Pons (tissue), 1 donor: ENCODE measurements at places on chromosomes 12 and 14.

GRCh38 chr12:126685636-126686035, 1581.3 kb upstream of the TMEM132C start:
- DNase-seq: no peak

- no peak for DNase-seq
These were observed 116.2 kb upstream of the FRMD6 start for GRCh38 chr14:51535443-51536044.

DNA sequence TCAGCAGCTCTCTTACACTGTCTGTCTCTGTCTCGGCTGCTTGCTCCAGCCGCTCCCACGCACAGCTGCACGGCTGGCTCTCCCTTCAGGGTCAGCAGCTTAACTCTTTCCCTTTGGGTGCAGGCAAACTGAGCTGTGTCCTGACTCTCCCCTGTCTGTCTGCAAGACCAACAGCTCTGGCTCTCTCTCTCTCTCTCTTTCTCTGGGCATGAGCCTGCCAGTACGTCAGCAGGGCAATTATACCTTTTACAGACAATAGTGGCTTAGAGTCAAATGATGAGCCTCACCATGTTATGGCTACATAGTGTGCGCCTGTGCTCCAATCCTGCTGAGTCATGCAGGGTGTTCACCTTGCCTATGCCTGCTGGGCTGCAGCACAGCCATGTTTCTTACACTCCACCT, 120.5 kb upstream of the DDHD1 start:
- DNase-seq: no peak

DNA sequence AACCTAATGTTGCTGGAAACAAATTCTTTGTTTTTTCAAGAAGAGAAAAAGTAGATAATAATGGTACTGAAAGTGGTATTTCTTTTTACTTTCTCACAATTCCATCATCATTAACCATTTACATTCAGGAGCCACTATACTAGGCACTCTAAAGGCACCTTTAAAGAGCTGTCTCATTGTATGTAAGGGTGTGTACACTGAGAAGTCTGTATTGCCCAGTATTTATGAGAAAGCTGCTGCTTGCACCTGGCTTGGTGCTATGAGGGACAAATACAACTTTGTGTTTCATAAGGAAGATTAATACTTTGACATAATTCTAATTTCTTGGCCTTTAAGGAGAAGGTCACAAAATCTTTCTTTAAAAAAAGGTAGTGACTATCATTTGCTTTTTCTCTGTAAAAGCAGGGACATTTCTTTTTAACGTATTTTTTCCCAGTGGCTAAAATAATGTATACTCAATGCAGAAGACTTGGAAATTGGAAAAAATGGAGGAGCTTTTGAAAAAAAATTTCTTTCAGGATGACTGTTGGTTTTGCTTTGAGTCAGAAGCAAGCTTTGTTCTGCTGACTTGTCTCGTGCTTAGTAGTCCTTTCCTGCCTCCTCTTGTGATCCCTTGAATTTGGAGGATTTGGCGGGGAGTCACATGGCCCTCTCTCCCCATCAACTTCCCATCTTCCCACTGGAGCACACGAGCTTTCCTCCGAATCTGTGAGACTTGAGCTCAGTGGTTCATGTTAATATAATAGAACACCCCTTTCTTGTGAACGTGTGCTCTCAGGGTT, 50.1 kb downstream of the RASSF3 start:
- no peak for DNase-seq

GRCh38 chr12:90260136-90260535, 551.5 kb upstream of the ATP2B1 start:
- no peak for DNase-seq

DNA sequence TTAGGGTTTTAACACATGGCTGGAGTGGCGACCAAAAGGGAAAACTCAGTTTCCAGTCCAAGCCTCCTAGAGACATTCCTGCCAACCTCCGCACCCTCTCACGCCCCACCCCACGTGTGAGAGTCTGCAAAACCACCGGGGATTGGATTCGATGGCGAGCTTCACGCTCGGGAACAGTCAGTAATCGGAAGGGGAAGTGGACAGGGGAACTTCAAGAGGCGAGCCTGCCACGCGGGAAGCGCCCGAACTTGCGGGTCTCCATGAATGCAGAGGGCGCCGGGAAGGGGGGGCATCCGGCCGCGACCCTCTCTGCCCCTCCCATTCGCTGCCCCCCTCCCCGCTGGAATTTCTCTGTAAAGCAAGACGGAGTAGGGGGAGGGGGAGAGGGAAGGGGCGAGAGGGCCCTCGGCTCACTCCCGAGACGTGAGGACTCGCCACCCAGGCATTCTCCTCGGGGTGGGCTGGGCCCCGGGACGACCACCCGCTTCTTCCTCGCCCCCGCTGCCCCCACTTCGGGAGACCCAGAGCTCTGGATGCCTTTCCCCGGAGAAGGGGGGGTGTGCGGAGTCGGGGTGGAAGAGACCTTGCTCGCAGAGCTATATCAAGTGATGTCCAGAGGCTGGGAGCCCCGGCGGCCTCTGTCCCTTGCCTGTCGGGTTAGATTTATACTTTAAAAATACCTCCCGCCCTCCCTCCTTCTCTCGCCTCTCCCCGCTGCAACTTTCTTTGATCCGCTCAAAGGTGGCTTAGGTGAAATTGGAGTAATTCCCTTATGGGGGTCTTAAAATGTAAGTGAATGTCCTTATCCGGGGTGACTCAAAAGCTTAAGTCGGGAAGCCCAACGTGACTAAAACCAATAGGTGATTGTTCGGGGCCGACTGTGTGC, 2.5 kb upstream of the CCND2 start:
- DNase-seq: peak; percentile 51

DNA sequence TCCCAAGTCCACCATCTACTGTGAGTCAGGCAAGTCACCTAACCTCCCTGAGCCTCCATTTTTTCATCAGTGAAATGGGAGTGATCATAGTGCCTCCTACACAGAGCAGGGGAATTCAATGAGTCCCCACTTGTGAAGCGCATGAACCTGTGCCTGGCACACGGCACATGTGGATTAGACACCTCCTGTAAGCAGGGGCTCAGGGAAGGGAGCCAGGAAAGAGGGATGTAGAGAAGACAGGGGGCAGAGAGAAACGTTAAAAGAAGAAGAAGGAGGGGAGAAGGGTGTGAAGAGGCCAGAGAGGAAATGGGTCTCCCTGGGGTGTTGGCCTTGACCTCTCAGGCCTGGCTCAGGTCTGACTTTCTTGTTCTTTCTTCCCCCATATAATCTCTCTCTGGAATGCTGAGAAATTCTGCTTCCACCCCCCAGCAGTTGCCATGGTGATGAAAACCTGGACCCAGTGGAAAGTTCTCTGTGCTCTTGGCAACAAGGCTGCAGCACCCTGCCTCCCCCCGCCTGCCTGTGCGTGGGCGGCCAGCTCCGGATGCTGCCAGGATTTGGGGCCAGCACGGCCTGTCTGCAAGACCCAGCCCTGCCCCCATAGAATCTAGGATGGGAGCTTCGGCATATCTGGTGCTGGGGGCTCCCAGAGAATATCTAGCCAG, 94.5 kb downstream of the CALM1 start:
- DNase-seq: peak; percentile 51

GRCh38 chr12:89686311-89686710, 22.3 kb downstream of the ATP2B1 start:
- no peak for DNase-seq

DNA sequence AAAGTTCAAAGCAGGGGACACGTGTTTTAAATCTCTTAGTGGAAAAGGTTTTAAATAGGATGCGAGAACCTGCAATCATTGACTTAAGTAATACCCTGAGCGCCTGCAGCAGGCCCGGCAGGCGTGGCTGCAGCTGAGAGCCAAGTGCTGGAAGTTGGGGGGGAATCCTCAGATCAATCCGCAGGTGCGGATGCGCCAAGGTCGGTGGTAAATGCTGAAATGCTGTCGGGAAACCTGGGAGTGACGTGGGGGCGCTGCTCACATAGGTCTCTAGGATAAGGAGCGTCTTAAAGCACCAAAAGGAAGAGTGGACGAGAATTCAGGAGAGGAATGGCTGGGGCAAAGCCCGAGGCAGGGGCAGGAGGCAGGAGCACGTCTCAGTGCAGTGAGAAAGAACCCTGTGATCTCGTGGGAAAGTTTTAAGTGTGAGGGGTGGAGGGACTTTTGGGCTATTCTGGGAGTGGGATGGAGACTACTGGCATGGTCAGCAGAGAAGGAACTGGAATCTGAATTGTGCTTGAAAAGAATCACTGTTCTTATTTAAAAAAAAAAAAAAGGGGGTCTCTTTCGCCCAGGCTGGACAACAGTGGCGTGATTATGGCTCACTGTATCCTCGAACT, 883 bp upstream of the CDCA4 start:
- DNase-seq: no peak

DNA sequence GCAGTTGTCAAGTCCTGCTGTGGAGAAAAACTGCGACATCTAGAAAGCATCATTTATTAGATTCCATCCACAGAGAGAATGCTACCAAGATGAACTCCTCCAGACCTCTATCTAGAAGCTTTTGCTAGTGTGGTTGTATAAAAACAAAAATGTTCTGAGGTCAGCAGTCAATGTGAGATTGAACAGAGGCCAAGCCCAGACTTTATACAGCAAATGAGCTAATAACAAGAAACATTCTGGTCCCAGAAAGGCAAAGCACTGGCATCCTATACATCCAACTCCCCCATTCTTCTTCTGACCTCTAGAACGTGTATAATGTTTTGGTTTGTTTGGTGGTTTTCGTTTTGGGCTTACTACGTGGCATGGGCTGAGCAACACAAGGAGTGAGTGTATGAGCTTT, 26.7 kb upstream of the RIN3 start:
- DNase-seq: no peak

- peak; percentile 65 for DNase-seq
These were observed 17.4 kb upstream of the B4GALNT3 start for GRCh38 chr12:442235-442884.

- DNase-seq: no peak
These were observed 153.9 kb downstream of the PIK3C2G start for GRCh38 chr12:18415227-18415626.

DNA sequence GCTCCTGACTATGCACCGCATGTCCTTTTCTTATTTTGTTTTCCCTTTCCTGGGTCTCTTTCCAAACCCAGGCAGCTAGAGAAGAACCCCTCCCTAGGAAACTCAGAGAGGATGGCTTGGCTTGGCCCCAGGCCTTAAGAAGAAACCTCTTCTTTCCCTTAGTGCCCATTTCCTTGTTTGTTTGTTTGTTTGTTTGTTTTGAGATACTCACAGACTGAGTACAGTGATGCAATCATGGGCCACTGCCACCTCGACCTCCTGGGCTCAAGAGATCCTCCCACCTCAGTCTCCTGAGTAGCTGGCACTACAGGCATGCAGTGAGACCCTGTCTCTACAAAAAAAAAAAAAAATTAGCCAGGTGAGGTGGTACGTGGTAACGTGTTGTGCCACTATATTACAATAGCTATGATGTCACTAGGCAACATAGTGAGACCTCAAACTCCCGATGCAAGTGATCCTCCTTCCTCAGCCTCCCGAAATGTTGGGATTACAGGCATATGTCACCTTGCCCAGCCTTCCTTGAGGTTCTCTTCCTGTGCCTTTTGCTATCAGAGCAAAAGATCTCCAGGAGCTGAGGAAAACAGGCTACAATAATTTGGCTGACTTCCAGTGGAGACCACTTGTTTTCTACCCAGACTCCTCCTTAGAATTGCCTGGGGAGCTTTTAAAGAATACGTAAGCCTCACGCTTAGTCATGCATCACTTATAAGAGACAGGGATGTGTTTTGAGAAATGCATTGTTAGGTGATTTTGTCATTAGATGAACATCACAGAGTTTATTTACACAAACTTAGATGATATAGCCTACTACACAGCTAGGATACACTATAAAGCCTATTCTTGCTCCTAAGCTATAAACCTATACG, 34.5 kb upstream of the LGALS3 start:
- DNase-seq: no peak

GRCh38 chr14:98977451-98977850, 294.5 kb downstream of the BCL11B start:
- no peak for DNase-seq

GRCh38 chr12:57215668-57216013, 953 bp upstream of the NXPH4 start:
- DNase-seq: no peak

- no peak for DNase-seq
These were observed 19.6 kb downstream of the FNTB start for GRCh38 chr14:65006261-65006721.

DNA sequence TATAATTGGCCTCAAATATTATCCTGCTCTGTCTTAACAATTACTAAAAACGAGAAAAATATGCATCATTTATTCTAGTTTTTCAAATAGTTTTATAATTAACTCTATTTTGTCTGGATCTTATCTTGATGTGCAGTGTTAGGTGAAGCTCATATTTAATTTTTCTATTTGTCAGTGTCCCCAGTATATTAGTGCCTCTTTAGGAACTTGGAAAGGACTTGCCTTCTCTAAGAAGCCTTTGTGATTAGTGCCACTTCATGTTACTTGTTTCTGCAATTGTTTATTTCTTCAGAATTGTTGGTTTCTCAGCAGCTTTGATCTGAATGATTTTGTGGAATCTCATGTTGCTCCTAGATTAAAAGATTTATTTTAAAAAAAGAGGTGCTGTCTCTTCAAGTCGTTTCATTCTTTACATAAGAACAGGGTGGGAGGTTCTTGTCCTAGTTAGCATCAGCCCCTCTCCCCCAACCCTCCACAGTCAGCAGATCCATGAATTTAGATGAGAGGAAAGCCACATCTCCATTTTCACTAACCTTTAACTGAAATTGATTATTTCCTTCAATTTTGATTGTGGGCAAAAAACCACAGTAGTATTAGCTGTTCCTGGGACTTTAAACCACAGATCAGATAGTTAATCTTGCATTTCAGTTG, 434.4 kb downstream of the RAD51B start:
- DNase-seq: no peak

DNA sequence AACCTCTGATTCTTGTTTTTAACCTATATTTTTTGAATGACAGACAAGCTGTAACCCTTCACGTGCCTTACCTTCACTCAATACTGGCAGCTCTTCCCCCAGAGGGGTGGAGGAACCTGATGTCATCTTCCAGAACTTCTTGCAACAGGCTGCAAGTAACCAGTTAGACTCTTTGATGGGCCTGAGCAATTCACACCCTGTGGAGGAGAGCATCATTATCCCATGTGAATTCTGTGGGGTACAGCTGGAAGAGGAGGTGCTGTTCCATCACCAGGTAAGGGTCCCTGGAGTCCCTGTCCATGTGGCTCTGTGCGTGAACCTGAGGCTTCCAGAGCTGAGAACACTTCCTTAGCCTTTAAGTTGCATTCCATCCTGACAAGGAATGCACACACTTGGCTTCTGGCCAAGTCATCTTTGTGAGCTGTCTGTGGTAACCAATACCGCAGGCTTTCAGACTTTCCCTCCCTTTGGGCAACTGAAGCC, 22.7 kb downstream of the TRAFD1 start:
- no peak for DNase-seq

- no peak for DNase-seq
These were observed 351.1 kb upstream of the FLRT2 start for GRCh38 chr14:85178864-85179263.

- DNase-seq: no peak
These were observed 45.4 kb downstream of the CLMN start for GRCh38 chr14:95274279-95274678.

GRCh38 chr14:26966908-26967307, 369.1 kb upstream of the NOVA1 start:
- DNase-seq: peak; percentile 75

- DNase-seq: no peak
These were observed 7.8 kb upstream of the ERP27 start for GRCh38 chr12:14946162-14946561.

GRCh38 chr12:101772012-101772775, 32.9 kb upstream of the SYCP3 start:
- peak; percentile 56 for DNase-seq

- no peak for DNase-seq
These were observed 29.7 kb downstream of the ZNF605 start for GRCh38 chr12:132926415-132926833.
